ENCODE measurements at places on chromosomes 12 and 14.

GRCh38 chr12:116790066-116790465 lies 52.0 kb downstream of the RNFT2 start:
- DNase-seq, result no peak

DNA sequence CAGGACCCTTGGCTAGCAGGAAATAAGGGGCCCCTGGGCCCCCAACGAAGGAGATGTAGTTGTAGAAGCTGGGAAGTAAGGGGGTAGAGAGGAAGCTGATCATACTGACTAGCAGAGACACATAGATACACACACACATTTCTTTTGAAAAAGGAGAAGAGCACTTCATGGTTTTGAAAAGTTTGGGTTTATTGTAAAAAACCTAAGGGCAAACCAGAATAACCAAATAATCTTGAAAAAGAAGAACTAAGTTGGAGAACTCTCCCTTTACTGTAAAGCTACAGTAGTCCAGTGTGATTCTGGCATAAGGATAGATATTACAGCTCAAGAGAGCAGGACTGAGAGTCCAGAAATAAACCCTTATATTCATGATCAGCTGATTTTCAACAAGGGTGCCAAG lies 5.8 kb upstream of the HCAR3 start:
- no peak for DNase-seq

- no peak for DNase-seq
These were observed 50.4 kb downstream of the ATG14 start for GRCh38 chr14:55361190-55361589.

- DNase-seq, result no peak
These were observed 5.4 kb upstream of the NR4A1 start for GRCh38 chr12:52045794-52046199.

DNA sequence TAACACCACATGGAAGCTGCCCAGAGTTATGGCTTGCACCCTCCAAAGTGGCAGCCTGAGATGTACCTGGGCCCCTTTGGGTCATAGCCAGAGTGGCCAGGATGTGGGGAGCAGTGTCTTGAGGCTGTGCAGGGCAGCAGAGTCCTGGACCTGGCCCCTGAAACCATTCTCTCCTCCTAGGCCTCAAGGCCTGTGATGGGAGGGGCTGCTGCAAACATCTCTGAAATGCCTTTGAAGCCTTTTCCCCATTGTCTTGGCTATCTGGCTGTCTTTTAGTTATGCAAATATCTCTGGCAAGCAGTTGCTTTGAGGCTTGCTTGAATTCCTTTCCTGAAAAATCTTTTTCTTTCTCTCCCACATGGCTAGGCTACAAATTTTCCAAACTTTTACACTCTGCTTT lies 356.5 kb downstream of the DAD1 start:
- no peak for DNase-seq

DNA sequence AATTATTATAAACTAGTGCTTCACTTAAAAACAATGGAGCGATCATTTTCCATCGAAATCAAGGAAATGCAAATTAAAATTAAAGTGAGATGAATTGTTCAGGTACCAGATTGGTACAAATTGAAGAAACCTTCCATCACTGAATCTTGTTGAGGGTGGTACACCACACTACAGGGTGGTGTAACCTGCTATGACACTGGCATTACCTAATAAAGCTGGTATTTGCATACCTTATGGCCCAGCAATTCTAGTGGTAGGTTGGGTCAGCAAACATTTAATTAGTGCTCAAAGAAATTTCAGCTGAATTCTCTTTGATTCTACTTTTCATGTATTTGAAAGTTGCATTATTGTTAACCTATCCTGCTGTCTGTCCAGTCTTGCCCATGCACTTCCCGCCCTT lies 9.2 kb downstream of the TIGAR start:
- no peak for DNase-seq

DNA sequence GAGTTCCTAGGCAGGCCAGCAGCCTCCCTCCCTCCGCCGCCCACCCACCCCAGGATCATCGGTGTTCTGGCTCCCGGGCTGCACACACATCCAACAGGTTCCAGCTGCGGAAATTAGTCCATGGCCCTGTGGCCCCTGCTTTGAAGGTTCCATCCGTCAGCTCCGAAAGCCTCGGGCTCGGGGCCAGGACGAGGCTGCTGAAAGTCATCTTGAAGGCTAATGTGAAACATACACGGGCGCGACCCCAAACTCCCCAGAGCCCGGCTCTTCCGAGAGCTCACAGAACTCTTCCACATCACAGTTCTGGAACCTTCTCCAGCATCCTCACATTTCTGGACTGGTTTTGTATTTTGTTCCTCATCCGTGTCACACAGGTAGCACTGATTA lies 19.8 kb downstream of the KDM2B start:
- DNase-seq, result no peak

DNA sequence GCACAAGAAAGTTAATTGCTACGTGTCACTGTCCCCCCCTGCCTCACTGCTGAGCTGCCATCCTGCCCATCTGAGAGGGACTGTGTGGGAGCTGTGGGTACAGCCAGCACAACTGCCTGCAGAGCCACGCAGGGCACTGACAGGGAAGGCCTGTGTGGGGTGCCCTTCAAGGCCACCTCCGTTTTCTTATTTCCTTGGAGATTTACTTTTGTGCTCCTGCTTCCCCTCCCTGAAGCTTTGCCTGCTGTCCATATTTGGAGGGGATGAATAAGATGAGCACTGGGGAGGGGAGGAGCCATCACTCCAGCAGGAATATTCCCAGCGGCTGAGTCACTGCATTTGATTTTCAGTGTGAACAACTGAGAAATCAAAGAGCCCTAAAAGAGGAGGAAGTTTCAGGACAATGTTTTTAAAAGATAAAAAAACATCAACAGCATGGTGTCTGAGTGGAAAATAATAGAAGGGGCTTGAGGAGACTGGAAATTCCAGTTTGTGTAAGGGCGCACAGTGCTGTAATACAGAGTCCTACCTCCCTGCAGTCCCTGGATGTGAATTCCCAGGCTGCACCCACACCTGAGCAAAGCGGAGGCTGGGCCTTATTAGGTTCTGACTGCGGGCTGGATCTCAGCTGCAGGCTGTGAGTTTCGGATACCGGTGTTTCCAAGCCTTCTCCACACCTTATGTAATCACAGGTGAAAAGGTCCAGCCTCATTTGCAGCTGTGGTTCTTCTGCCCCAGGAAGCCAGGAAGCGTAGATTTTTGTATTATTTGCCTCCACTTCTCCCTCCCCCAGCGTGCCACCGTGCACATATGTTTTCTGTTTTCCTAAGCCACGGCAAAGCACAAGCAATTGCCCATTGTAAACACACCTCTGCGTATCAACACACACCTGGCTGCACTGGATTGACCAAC lies 192.6 kb upstream of the BCL2L14 start:
- DNase-seq, result no peak

DNA sequence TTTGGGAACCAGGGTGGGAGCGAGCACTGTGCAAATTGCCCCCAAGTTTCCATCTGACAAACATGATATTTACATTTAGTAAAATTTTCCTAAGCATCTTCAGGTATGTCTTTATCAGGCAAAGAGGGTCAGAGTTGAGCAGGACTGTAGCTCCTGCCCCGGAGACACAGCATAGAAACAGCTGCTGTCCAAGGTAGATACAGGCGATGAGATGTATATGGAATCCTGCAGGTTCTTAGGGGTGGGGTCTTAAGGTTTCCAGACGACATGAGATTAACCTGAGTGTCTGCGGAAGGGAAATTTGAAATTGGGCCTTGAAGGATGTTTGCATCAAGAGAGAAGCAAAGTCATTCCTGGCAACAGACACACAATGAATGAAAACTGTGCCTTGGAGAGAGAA lies 998.8 kb downstream of the AACS start:
- DNase-seq, result no peak

- no peak for DNase-seq
These were observed 38.2 kb downstream of the TRPV4 start for GRCh38 chr12:109795023-109795422.

DNA sequence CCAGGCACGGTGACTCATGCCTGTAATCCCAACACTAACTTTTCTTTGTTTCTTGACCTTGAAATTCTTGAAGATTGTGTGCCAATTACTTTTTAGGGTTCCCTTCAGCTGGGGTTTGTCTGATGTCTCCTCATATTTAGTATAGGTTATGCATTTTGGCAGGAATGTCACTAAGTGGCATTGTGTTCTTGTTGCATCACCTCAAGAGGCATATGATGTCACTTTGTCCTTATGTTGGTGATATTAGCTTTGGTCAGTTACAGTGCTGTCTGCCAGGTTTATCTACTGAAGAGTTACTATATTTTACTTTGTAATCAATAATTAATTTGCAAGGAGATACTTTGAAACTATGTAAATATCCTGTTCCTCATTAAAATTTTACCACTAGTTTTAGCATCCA lies 61.0 kb upstream of the BTG1 start:
- no peak for DNase-seq

- DNase-seq, result no peak
These were observed 135.1 kb downstream of the MON2 start for GRCh38 chr12:62601765-62602164.

- no peak for DNase-seq
These were observed 19.7 kb downstream of the GDF11 start for GRCh38 chr12:55762646-55763045.

DNA sequence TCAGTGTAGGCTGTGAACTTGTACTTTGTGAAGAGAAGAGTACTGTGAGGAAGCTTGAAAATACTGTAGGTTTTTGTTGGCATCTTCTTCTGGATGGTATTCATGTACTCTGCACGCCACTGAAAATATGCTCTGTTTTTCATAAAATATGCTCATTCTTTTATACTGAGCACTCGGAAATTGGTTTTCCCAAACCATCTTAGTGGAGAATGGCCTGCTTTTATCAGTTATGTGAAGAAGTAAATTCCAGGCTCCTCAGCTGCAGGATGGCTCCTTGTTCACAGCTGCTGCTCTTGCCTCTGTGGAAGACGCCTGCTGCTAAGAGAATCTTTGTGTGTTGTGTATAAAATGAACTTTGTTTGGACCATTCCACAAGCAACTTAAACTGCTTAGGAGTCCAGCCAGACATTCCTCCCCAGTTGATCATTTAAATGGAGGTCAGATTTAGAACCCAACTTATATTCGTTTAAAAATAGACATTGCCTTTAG lies 443.5 kb upstream of the RGS6 start:
- DNase-seq, result no peak

DNA sequence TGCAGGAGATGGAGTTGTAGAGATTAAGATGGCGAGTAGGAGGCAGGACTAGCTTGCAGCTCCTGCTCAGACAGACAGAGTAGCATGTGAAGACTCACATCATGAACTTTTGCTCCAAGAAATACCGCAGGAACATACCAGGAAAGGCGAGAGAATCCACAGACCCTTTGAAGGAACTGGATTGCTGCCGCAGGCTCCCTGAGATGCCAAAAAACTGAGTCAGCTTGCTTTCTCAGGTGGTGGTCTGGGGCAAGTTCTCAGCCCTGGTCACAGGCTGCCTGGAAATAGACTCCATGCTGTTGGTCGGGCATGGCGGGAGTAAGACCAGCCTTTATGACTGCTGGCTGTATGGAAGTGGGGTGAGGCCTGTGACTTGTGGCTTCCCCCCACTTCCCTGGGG lies 163.6 kb upstream of the NAV3 start:
- DNase-seq, result no peak

DNA sequence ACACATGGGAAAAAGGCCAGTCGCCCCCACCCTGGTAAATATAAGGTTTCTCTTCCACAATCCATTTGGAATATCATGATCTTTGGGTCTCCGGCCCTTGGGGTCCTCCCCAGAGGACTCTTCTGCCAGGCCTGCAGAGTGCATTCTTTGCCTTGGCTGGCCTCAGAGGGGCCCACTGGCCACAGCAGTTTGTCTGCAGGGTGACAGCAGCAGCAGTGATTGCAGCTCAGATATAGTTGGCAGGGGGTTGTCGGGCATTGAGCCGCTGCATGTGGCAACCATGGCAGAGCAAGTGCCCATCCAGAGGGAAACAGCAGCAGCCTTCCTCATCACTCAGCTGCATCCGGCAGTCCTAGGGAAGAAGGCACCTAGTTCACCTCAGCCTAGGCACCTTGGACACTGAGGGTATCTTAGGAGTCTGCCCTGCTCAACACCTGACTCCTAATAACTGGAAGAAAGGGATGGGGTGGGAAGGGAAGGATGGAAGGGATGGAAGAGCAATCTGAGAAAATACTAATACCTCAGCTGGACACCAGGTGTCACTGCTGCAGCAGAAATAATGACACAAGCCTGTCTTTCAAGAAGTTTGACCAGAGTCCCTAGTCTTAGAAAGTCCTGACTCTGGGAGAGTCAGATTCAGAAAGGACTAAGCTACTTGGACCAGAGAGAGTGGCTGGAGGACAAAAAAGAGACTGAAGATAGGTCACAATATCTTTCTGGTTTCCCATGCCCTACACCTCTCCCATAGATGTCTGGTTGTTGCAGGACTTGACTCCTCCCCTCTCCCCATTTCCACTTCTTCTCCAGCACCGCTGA lies 8.9 kb downstream of the AJUBA start:
- DNase-seq, result peak; percentile 64

GRCh38 chr14:51365241-51365965 lies 125.4 kb downstream of the TMX1 start:
- no peak for DNase-seq

GRCh38 chr14:69755784-69756183 lies 11.2 kb upstream of the SRSF5 start:
- DNase-seq, result no peak

DNA sequence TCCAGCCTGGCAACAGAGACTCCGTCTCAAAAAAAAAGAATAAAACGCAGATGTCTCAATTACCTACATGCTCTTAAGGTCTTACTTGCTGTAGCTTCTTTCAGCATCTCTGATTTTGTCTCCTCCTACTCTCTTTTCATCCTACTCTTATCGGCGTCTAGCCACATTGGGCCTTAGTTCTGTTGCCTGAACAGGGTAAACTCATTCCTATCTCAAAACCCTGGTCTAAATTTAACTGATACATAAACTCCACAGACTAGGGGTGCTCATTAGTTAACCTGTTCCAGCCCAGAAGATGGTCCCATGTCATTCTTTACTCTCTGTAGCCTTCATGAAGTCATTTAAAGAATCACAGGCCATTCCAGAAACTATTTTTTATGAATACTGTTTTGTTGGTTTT lies 33.6 kb downstream of the EXD2 start:
- DNase-seq, result no peak

- no peak for DNase-seq
These were observed 3.3 kb downstream of the DDHD1 start for GRCh38 chr14:53149668-53150316.

GRCh38 chr14:92986254-92987147 lies 63.6 kb downstream of the CHGA start:
- DNase-seq, result no peak

DNA sequence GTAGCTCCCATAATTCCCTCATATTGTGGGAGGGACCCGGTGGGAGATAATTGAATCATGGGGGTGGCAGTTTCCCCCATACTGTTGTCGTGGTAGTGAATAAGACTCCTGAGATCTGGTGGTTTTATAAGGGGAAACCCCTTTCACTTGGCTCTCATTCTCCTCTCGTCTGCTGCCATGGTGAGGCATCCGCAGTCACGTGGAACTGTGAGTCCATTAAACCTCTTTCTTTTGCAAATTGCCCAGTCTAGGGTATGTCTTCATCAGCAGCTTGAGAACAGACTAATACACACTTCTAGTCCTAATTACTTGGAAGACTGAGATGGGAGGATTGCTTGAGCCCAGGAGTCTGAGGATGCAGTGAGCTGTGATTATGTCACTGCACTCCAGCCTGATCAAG lies 64.4 kb downstream of the TMX1 start:
- DNase-seq, result no peak

- no peak for DNase-seq
These were observed 48.7 kb upstream of the BCL11B start for GRCh38 chr14:99320621-99321235.

Data from right forelimb (tissue), 1 donor.